Stimulated activated CD8-positive, alpha-beta memory T cell treated with anti-CD3 and anti-CD28 coated beads, Interleukin-12 subunit alpha, Interleukin-12 subunit beta, amount 100 ng/mL, for 1 hour (primary cell): ENCODE measurements at places on chromosomes 1 and 21.

DNA sequence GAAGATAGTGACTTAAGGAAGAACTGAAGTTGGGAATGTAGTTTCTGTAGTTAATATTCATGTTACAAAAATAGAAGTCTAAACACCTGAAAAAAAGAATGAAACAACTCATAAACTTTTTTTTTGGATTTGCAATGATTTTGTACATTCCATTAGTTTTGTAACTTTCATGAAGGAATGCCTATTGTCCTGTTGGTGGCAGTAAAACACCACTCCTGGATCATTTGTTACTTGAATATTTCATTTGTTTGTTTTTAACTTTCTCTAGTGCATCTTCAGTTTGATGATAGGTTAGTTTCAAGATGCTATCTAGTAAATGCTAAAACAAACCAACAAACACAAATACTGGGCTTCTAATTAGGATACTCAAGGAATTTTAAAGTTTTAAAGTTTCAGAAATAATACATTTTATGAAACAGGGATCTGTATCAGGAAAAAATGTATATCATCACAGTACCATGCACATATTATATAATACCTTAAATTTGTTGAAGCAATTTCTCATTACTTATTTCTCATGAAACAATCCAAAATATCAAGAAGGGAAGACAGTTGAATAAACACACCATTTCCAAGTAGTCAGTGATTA, 229.7 kb upstream of the CACYBP start:
- no peak for DNase-seq

DNA sequence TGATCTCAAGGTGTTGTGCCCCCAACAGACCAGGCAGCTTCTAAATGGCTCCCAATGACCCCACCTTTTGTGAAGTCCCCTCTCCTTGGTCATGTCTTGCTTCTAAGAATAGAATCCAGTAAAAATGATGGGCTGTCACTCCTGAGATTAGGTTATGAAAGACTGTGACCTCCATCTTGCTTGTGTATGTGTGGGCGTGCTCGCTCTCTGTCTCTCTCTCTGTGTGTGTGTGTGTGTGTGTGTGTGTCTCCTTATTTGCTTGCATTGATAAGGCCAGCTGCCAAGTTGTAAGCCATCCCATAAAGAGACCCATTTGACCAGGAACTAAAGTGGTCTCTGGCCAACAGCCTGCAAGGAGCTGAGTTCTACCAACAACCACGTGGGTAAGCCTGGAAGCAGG, 22.9 kb upstream of the TMEM51 start:
- DNase-seq, result no peak

DNA sequence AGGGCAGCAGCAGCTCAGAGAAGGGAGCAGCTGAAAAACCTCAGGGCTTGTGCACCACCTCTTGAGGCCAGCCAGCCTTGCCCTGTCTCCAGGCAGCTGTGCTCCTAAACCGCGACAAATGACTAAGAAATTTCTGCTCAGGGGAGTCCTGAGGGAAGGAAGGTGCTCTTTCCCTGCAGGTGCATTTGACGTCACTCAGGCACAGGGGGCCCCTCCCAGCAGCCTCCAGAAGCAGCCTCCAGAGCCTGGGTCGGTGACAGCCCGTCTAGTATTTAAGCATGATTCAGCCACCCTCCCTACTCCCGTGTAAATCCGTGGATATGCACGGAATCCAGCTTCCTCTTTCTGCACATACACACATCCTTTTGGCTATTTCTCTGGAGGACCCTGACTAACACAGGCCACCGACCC, 560.5 kb downstream of the KIF26B start:
- no peak for DNase-seq

GRCh38 chr1:94039514-94039870, 81.5 kb downstream of the ABCA4 start:
- DNase-seq, result no peak

DNA sequence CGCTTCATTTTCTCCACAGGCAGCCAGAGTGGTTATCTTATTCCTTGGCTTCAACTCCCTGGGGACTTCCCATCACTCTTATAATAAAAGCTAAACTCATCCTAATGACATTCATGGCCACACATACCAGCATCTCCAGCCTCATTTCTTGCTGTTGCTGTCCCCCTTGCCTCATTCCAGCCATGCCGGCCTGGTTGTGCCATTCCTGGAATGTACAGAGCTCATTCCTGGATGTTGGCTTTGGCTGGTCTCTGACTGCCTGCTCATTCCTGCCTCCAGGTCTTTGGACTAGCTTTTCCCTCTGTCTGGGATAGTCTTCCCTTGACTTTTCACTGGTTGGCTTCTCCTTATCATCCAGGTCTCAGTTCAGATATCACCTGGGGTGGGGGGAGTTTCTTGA, 2.4 kb upstream of the PEF1 start:
- no peak for DNase-seq

DNA sequence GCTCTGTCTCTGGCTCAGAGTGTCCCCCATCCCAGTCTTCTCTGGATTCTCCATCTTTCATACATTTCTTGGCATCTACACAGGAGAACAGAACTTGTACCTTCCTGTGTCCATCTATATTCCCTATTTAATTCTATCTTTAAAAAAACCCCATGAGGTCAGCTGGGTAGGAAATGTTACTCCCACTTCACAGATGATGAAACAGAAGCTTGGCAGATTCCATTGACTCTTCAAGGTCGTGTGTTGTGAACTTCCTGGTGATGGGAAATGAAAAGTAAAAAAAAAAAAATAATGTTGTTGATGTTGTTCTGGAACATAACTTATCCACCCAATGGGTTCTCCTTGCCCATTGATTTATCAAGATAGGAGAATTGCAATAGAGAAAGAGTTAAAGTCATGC, 8.9 kb downstream of the CHI3L2 start:
- no peak for DNase-seq

DNA sequence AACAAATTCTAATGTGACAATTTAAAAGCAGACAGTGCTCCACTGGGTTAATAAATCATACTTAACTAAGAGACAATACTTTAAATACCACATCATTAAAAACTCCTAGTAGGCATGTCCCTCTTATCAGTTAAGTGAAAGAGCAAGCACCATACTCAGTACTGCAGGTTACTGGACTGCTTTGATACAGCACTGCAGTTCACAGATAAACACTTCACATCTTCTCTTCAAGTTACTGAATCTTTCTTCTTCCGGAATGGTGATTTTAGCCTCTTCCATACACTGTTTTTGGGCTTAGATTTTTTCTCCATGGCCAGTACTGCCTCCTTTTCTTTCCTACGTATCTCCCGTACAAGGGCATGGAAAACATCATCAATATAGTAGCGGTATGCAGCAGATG, 11.0 kb downstream of the RIT1 start:
- no peak for DNase-seq

DNA sequence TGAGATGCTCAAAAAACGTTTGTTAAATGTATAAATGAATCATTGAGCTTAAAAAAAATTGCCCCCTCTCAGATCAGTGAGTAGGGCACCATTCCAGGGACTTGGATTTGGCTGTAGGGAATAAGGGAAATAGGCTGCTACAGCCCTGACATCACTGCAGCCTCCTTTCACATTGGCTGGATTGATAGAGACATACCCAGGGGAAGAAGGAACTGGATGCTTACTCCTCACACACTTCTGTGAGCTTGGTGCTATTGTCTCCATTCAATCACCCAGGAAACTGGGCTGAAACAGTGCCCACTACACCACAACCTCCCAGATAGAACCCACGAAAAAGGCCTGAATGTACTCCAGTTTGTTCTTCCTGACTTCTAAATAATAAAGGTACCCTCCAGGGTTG, 87.2 kb downstream of the TGFBR3 start:
- no peak for DNase-seq

DNA sequence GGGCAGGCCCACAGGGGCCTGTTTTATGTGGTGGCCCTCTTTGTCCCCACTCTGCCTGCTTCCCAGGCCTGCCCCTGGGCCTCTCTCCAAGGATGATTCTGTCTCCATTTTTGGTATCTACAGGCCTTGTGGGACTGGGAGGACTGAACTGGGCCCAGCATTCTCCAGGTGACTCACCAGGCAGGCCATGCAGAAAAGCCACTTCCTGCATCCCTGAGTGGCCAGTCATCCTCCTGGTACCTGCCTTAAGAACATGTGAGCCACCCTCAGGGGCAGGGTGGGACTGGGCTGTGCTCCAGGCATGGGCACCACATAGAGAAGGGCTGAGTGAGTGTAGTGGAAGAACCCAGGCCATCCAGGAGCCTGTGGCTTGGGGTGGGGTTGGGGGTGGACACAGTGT, 20.0 kb upstream of the BCAR3 start:
- DNase-seq, result no peak

GRCh38 chr1:43034195-43034658, 75.6 kb upstream of the SLC2A1 start:
- no peak for DNase-seq

- DNase-seq, result no peak
Measured at GRCh38 chr1:179586107-179586823, 5.4 kb upstream of the TDRD5 start.

DNA sequence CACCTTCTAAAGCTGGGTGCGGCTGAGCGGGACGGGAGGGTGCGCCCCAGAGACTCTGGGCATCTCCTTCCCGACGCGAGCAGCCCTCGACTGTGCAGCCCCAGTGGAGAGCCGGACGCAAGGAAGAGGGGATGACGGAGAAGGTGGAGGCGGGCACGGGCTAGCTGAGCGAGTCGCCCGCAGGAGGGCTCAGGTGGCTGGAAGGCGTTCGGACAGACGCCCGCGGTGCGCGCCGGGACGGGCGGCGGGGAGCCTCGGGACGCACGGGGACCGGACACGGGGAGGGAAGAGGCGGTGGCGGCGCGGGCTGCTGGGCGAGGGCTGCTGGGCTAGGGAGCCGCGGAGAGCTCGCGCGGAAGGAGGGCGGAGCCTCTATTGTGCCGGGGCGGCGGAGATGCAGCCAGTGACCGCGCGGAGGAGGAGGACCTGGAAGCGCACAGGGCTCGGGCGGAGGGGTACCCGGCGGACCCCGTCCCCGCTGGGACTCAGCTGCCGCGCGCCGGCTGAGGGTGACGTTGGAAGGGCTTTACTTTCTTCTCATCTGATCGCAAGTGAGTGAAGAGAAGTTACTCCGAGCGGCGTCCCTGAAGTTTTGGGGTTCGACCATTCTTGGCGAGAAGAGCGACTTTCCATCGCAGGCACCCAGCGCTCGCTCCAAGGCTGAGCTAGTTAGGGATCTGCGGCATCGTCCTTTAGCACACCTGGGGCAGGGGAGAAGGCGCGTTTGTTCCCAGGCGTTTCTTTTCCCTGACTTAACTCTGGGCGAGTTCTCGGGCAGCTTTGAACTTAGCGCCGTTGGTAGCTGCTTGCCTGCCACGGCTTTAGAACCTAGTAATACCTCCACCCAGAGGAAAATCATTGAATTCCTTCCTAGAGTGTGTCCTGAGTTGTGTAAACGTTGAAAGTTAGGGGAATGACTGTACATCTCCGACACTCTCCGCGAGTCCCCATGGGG, at the start of gene OLFML2B:
Gene OLFML2B, minus strand, starts transcription at position 323 of the 955 bp plus-strand sequence. CDS start 439 bp downstream, outside the sequence.
- no peak for DNase-seq

GRCh38 chr1:187725216-187725615, 896.5 kb downstream of the PLA2G4A start:
- DNase-seq, result no peak

- no peak for DNase-seq
Measured at GRCh38 chr1:39335216-39335615, 130.7 kb downstream of the MACF1 start.

GRCh38 chr1:165686121-165686970, 12.0 kb downstream of the ALDH9A1 start:
- DNase-seq, result no peak

DNA sequence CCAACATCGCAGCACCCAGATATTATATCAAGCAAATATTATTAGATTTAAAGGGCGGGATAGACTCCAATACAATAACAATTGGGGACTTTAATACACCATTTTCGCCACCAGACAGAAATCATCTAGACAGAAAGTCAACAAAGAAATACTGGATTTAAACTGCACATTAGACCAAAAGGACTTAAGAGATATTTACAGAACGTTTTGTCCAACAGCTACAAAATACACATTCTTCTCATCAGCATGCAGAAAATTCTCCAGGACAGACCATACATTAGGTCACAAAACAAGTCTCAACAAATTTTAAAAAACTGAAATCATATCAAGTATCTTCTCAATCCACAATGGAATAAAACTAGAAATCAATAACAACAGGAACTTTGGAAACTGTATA, 121.2 kb downstream of the ACBD6 start:
- no peak for DNase-seq
